ENCODE measurements at places on chromosomes 13 and 19. TPM values are rescaled to one million over a fixed set of nuclear protein-coding genes. Genes with fewer than 3 reads are reported as not detected.

The FSD1 gene
- not detected for total RNA-seq

GRCh38 chr19:4566402-4567051, 7.0 kb upstream of the SEMA6B start:
- no peaks in the 10 kb centered on the region for H3K36me3 ChIP-seq
- H3K27ac ChIP-seq: no peak overlapping the region
- DNase-seq: no peak
- no peak overlapping the region for H3K4me3 ChIP-seq
- no peaks in the 10 kb centered on the region for H3K4me1 ChIP-seq
- H3K27me3 ChIP-seq: no peaks in the 10 kb centered on the region

GRCh38 chr13:91302111-91302510, 45.4 kb upstream of the MIR17HG start:
- no peaks in the 10 kb centered on the region for H3K36me3 ChIP-seq
- no peaks in the 10 kb centered on the region for H3K4me1 ChIP-seq
- H3K4me3 ChIP-seq: no peak overlapping the region

DNA sequence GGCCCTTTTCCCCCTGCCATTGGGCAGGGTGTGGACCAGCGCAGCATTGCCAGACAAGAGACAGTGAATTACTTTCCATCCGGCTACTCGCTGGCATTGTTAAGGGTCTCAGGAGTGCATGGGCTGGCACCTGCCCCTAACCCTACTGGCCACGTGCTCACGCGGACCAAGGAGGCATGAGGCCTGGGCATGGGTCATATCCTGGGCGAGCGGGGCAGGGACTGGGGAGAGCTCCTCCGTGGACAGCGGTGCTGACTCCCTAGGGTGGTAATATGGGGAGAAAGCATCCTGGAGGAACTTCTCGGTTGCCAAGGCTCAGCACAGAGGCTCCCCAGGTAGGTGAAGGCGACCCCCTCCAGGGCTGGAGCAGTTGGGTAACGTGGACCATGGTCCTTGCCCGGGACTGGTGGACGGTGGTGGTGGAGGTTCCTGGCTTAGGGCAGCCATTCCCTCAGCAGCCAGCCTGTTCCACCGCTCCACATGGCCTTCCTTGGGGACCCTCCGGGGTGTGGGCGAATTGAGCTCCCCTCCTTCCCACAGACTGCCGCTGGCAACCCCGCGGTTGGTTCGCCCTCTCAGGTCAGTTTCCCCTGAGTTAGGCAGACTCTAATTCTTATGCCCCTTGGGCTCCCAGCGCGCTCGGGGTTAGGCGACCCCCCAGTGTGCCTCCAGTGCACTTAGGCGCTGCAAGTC, 465.1 kb downstream of the SLITRK5 start:
- H3K4me1 ChIP-seq: no peaks in the 10 kb centered on the region
- H3K36me3 ChIP-seq: no peaks in the 10 kb centered on the region
- no peak for DNase-seq

DNA sequence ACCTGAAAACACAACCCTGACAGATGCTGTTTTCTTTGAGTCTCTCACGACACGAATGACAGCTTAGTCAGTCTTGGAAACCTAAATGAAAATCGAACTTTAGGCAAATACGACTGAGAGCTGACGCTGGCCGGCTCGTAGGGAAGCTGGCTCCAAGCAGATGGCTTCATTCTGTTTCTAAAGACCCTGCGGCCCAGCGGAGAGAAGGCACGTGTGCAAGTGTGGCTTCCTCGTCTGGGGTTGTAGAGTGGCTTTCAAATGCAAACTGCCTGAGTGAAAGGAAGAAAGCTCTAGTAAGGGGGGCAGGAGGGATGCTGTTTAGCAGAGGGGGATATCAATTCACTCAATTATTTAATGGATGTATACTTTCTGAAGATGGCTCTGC, 26.1 kb upstream of the TIMM44 start:
- no peaks in the 10 kb centered on the region for H3K36me3 ChIP-seq
- no peaks in the 10 kb centered on the region for H3K27me3 ChIP-seq
- DNase-seq: no peak
- H3K27ac ChIP-seq: no peak overlapping the region

GRCh38 chr13:93755341-93755740, 528.7 kb downstream of the GPC6 start:
- H3K4me3 ChIP-seq: no peak overlapping the region
- no peak overlapping the region for H3K27ac ChIP-seq
- H3K4me1 ChIP-seq: no peaks in the 10 kb centered on the region
- no peak for DNase-seq

DNA sequence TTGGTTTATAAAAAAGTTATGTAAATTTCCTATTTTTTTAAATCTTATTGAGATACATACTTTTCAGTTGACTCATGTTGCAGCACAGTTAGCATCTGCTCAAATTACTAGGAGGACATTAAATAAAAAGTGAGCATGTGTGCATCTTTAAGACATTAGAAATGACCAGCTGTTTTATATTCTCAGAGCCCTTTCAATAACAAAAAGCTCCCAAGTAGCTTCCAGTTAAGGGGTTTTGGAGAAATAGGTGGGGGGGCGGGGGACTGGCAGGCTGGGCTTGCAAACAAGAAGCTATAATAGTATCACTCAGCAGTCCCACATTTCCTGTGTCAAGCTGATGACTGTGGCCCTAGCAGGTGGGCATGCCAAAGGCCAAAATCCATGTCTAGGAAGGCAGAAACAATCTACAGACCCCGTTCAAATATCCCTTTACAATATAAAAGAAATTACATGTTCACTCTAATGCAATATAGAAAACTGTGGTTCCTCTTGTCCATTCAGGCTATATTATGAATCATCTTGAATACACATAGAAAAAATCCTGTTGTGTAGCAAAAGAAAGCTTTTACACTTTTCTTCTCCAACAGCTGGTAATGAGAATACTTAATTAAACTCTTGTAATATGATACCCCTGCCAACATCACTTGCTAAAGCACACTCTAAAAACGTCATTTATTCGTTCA, 1713.2 kb upstream of the SLC10A2 start:
- no peaks in the 10 kb centered on the region for H3K4me1 ChIP-seq
- H3K27me3 ChIP-seq: no peaks in the 10 kb centered on the region
- H3K27ac ChIP-seq: no peak overlapping the region
- no peak overlapping the region for H3K4me3 ChIP-seq
- DNase-seq: no peak
- H3K36me3 ChIP-seq: no peaks in the 10 kb centered on the region

The SIGLEC14 gene
- total RNA-seq: not detected

The JAK3 gene
- total RNA-seq: 7.5 TPM

- no peak overlapping the region for H3K4me3 ChIP-seq
- H3K36me3 ChIP-seq: no peaks in the 10 kb centered on the region
- no peak for DNase-seq
- H3K27ac ChIP-seq: no peak overlapping the region
- H3K4me1 ChIP-seq: no peaks in the 10 kb centered on the region
These were observed 864.3 kb downstream of the SLITRK6 start for GRCh38 chr13:84934911-84935310.

- H3K4me1 ChIP-seq: peaks cover 3% of the 10 kb centered on the region
- peak overlapping the region; percentile 32 for H3K27ac ChIP-seq
- peak; percentile 39 for DNase-seq
- H3K36me3 ChIP-seq: no peaks in the 10 kb centered on the region
- no peaks in the 10 kb centered on the region for H3K27me3 ChIP-seq
These were observed 57.1 kb downstream of the IER2 start for GRCh38 chr19:13207237-13207845.

DNA sequence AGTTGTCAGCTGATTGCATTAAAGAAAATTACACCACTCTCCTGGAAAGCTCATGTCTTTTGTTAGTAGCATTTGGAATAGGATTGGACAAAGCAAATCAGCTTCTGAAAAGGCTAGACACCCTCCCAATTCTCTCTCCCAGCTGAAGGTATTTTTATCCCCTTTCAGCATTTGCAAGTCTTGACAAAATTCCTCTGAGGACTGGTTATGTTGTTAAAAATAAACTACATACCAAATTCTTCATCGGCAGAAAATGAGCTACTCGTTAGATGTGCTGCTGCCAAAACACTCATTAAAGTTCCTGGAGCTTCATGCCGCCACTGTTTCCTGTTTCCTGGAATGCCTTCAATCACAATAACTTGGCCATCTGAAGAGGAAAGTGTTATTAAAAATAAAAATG, 37.1 kb downstream of the UTP14C start:
- no peaks in the 10 kb centered on the region for H3K4me1 ChIP-seq
- no peaks in the 10 kb centered on the region for H3K36me3 ChIP-seq
- H3K27ac ChIP-seq: no peak overlapping the region
- H3K4me3 ChIP-seq: no peak overlapping the region
- DNase-seq: no peak

The CGB3 gene
- not detected for total RNA-seq

The RAB20 gene
- total RNA-seq: 26.1 TPM

- H3K36me3 ChIP-seq: no peaks in the 10 kb centered on the region
- no peak overlapping the region for H3K4me3 ChIP-seq
- no peak overlapping the region for H3K27ac ChIP-seq
These were observed 457.9 kb downstream of the FOXO1 start for GRCh38 chr13:40208517-40208916.
